Neural crest cell (in vitro differentiated cells): ENCODE measurements at places on chromosomes 2 and 18. TPM values are rescaled to one million over a fixed set of nuclear protein-coding genes. Genes with fewer than 3 reads are reported as not detected.

- no peak for DNase-seq
Measured at GRCh38 chr2:126881591-126881990, 17.1 kb upstream of the TEX51 start.

ACMSD gene
- not detected in 2 replicates for total RNA-seq

MC4R gene
- total RNA-seq = 0.19 TPM in 1 of 2 replicates, not detected in the other

DNA sequence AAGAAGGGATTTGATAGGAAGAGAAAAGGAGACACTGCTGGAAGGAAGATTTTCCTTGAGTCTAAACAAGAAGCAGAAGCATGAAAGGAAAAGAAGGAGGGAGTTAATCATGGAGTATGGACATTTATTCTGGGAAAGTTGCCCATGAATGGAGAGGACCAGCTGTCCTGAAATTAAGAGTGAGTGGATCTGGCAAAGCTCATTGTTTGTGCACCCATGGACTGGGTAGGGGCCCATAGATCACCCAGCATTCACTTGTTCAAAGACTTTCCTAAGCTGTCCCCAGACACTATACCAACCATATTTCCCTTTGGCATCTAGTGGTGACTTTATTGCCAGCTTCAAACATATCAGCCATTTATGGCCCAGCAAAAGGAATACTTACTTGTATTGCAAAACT, 422.7 kb downstream of the FBXO15 start:
- no peak for DNase-seq

GRCh38 chr2:172311921-172312345, 115.5 kb upstream of the ITGA6 start:
- no peak for DNase-seq

CAPN14 gene
- total RNA-seq = 0.36 and 0.47 TPM in 2 replicates

- no peak for DNase-seq
Measured at GRCh38 chr2:58598171-58598570, 357.0 kb upstream of the FANCL start.

DSG1 gene
- not detected in 2 replicates for total RNA-seq

DNA sequence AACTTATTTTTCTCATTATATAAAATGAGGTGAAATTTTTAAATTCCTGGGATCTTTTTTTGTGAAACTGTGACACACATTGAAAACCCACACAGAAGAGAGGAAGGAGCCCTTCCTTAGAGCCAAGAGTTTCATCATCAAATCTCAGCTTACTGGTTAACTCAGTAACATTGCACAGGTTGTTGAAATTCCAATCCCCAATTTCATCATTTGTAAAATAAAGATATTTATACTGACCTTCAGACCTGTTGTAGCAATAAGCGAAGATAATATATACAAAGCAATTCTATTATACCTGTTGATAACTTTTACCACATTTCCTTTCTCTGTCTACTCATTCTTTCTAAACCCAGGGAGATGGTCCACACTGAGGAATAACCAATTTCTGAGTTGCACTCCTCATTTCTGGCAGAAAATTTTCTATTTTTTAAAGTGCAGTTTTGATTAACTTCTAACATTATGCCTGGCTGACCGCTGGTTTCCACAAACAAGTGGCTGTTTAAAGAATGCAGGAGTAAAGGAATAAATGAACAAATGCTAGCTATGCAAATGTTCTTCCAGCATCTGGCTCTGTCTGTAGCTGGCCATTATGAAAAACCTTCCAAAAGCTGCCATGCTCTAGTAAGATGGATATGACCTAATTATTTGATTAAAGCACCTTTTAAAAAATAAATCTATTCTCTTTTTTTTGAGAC, 105.7 kb upstream of the LINC00305 start:
- no peak for DNase-seq

DNA sequence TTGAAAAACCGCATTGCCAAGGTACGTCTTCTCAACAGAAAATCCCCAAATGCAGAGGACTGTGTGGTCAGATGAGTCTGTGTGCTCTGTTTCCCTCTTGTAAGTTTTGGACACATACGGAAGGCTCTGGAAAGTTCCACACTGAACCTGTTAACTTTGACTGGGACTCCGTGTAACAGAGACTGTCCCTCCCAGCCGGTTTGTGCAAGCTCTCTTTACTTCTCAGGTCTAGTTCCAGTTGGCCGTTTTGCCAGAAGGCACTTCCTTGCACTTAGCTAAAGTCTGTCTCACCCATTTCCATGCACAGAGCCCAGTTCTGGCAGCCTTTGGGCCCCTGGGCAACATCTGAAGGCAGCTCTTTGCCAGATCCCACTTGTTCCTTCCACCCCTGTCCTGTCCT, 22.0 kb downstream of the EFHD1 start:
- no peak for DNase-seq

ERBB4 gene
- 10.2 and 11.0 TPM in 2 replicates for total RNA-seq
